ENCODE measurements at places on chromosomes 16 and 17.

- no peak for DNase-seq
These were observed 7.1 kb upstream of the MVD start for GRCh38 chr16:88669980-88670379.

DNA sequence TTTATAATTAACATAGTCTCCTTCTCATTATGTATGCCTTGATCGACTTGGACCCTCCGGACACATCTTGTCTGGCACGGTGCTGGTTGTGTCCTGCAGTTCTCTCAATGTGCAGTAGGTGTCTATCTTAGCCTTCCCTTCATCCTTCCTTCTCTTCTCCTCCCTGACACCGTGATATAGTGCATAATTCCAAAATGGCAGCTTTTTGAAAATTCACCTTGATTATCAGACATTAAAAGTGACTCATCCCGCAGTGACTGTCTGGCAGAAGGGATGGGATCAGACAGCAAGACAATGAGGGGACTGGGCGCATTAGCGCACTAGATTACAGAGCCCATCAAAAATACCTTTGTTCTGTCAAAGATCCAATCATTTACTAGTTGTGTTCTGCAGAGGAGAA lies 70.0 kb upstream of the PMFBP1 start:
- DNase-seq: no peak

DNA sequence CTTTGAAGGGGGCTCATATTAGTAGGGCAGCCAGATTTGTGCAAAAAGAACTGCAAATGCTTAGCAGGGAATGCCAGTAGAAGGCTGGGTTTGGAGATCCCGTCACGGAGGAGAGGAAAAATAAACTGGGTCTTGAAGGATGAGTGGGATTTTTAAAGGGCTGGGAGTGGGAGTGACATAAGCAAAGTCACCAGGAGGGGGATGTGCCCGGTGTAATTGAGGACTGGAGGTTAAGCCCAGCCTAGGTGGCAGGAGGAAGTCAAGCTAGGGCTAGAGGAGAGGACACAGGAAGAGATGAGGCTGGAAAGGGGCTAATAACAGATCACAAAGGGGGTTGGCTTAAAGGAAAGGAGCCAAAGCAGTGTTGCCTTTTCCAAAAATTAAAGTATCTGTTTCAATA lies 23.2 kb upstream of the LONP2 start:
- no peak for DNase-seq

DNA sequence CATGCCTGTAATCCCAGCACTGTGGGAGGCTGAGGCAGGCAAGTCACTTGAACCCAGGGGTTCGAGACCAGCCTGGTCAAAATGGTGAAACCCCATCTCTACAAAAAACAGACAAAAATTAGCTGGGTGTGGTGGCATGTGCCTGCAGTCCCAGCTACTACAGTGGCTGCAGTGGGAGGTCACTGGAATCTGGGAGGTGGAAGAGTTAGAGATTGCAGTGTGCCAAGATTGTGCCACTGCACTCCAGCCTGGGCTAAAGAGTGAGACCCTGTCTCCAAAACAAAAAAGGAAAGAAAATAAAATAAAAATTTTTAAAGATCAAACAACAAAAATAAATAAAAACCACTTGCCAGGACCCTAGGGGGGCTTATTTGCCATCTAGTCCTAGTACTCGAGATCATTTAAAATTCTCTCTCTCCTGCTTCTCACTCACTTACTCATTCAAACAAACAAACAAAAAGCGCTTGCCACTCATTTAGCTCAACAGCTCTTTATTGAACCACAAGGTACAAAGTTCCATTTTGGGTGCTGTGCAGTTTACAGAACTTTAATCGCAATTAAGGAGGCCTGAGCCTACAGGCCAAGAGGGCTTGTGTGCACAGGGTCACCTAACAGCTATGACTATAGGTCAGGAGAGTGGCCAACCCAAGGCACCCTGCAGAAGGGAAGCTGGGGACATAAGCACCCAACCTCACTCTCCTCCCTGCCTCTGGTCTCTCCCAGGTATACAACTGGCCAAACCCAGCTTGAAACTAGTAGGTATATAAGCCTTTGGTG lies 4.4 kb downstream of the CHD9NB start:
- no peak for DNase-seq

GRCh38 chr16:86363836-86364618 lies 146.3 kb upstream of the FOXF1 start:
- no peak for DNase-seq

Measured in CD4-positive, alpha-beta T cell treated with Interleukin-1 beta for 1 hour (primary cell).